Fibroblast of the aortic adventitia (primary cell): ENCODE measurements at places on chromosomes 3 and 15. TPM values are rescaled to one million over a fixed set of nuclear protein-coding genes. Genes with fewer than 3 reads are reported as not detected.

- DNase-seq, result peak; percentile 37
Observed at GRCh38 chr15:64013179-64014062, 32.9 kb downstream of the DAPK2 start.

- no peak for DNase-seq
Observed at GRCh38 chr3:52059781-52060180, 3.4 kb upstream of the DUSP7 start.

DNA sequence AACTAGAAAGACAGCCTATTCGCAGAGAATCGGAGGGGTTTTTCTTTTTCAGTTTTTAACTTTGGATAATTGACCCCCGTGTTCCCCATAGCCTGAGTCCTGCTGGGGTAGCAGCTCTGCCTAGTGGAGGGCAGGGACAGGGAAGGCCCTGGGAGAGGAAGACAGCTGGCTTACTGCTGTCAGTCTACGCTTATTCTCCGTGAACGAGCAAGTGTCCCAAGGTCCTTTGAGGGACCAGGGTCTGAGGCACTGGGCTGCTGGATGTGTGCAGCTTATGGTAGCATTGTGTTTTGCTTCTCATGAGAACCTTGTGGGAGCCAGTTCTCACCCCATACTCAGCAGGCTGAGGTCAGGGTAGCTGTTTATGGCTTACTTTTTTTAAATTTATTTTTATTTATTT is 3.0 kb downstream of the LIMD1 start:
- DNase-seq, result no peak

GRCh38 chr3:31165399-31165860 is 271.0 kb upstream of the GADL1 start:
- peak; percentile 63 for DNase-seq

DNA sequence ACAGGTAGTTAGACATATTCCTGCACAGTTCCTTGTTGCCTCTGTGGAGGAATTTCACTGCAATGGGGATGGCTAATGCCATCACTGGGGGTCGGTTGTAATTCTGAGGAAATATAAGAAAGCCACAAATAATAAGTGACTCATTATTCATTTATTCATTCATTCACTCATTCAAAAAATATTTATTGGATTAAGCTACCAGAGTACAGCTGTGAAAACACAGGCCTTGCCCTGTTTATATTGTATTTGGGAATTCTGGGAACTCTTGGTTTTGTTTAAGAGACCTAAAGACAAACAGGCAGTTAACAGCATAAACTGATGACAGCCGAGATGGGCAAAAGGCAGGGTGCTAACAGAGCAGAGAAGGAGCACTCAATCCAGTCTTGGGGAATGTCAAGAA is 23.6 kb downstream of the PTX3 start:
- peak; percentile 58 for DNase-seq

GRCh38 chr15:84760219-84760618 is 11.8 kb downstream of the ZNF592 start:
- DNase-seq, result no peak

COLQ gene
- 1.2 and 1.8 TPM in 2 replicates for total RNA-seq

GOLGA6L7 gene
- not detected in 2 replicates for total RNA-seq

GOLGA8S gene
- total RNA-seq, result under 0.01 TPM in 1 of 2 replicates, not detected in the other
